HuH-7 (cell line): ENCODE measurements at places on chromosomes 3 and 15.

- no peak for DNase-seq
These were observed 174.7 kb downstream of the IGF1R start for GRCh38 chr15:98823012-98823458.

- no peak for DNase-seq
These were observed 107.1 kb downstream of the ZMAT3 start for GRCh38 chr3:178964551-178964950.

- no peak for DNase-seq
These were observed 93.9 kb upstream of the RPL32 start for GRCh38 chr3:12935023-12935860.

DNA sequence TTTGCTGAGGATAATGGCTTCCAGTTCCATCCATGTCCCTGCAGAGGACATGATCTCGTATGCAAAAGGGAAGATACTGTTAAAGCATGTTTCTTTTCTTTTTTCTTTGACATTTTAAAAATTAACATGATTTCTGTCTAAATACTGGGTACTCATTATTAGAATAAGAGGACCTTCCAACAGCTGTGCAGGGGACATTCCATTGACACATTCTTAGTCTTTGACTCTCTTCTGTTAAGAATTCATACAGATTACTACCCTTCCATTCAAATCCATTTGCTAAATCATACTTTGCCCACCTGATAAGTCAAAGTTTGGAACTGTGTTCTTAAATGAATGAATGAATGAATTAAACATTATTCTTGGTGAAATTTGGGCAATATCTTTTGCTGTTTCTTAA lies 5.1 kb upstream of the CP start:
- DNase-seq: no peak

GRCh38 chr3:136835813-136836510 lies 17.0 kb downstream of the SLC35G2 start:
- no peak for DNase-seq

GRCh38 chr15:51621936-51622603 lies 501 bp downstream of the DMXL2 start:
- peak; percentile 42 for DNase-seq

GRCh38 chr3:141486496-141486745 lies 406 bp upstream of the RASA2 start:
- no peak for DNase-seq

DNA sequence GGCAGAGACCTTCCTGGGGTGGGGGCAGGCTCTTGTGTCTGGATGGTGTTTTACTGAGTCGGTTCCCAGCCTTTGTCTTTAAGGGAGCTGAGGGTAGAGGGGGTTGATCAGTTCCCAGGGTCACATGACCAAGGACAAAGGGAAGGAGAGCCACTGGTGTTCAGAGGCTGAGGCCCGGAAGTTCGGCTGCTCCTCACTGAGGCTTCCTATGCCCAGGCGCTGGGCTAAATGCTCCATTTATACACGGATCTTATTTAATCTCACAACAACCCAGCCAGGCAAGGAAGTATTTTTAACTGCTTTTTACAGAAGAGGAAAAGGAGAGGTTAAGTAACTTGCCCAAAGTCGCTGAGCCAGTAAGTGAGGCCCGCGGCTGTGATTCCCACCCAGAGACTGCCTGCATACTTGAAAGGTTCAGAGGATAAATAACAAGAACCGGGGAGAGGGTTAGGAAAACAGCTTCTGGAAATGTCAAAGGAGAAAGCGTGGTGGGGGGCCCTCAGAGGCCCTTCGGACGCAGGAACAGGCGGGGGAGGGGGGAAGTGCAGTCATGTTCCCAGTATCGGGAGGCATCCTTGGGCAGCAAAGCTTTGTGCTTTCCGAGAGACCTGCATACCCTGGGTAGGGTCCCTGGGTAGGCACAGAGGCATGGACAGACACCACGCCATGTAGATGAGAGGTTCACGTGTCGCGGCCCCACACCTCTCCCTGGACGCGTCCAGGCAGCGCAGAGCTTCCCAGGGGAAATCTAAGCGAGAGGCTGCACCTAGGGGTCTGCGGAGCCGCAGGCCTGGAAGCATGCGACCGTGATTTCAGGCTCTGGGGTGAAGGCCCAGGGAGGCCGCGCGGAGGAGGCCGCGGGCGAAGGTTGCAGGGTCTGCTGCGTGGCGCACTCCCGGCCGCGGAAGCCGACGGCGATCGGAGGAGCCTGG lies 21.3 kb downstream of the EPHB3 start:
- DNase-seq: no peak

DNA sequence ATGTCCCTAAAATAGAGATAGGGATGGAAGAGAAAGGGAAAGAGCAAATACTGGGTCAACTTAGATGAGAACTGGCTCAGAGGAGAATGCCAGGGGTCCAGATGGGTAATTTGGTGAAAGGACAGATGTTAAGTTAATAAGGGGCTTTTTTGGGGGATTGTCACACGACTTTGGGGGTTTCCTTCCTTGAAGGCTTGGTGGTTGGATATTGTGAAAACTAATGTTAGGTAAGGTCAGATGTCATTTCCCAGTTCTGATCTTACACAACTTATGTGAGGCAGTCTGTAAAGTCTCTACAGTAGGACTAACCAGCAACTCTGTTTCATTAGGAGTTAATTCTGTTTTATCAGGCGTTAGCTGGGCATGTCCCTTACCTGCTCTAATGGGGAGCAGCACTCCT lies 231.1 kb downstream of the NR2F2 start:
- DNase-seq: no peak

- DNase-seq: no peak
These were observed 88.9 kb downstream of the SUCNR1 start for GRCh38 chr3:151962352-151962751.

DNA sequence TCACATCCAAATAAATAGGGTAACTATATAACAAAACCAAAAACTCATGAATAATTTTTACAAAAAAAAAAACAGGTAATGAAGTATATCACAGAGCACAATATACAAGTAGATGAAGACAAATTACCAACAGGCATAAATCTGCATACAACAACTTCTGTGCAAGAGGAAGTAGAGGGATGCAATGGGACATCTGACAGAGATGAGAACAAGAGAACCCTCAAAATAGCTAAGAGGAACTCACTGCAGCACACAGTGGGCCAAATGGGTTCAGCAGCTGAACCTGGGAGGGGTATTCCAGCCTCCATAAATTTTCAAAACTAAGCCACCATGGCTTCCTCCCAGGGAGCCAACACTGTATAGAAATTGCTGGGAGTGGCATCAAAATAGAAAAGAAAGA lies 9.6 kb upstream of the BTLA start:
- DNase-seq: no peak
